ENCODE measurements at places on chromosomes 13 and 19.

DNA sequence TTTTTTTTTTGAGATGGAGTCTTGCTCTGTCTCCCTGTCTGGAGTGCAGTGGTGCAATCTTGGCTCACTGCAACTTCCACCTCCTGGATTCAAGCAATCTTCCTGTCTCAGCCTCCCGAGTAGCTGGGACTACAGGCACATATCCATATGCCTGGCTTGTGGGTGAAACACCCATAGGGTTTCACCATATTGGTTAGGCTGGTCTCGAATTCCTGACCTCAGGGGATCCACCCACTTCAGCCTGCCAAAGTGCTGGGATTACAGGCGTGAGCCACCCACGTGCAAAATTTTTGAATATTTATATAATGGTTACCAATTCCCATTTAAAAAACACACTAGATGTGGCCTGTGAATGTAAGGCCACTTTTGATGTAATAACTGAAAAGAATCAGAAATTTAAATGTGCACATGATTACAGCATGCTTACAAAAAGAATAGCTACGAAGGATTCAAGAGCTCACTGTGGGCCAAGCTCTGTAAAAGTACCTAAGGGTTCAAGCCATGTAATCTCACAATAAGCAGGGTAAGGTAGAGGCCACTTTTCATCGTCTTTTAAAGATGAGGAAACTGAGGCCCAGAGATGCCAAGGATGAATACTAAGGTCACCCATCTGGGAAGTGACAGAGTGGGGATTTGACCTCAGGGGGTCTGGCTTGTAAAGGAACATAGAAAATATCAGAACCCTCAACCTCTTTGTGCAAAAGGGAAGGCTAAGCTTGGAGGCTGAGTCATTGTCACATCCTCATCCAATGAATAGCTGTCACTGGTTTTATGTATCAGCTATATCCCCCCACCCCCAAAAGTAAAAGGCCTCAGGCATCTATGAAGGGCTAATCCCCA, 17.8 kb downstream of the TNFSF14 start:
- DNase-seq = no peak

DNA sequence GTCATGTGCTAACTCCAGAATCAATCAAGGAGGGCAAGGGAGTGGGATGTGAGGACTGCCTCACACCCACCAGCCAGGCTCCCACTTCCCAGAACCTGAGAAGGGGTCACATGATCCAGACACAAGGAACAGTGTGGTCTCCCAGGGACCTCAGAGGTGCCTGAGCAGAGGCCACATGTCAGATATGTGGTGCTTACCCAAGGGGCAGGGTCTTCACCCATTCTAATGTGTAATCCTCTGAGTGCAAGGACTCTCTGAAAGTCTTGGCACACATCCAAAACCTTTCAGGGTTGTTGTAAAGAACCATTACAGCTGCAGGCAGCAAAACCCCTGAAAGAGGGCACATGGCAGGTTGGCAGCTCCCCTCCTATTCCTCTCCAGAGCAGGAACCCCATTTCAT, 656.6 kb downstream of the UQCRFS1 start:
- DNase-seq = no peak

DNA sequence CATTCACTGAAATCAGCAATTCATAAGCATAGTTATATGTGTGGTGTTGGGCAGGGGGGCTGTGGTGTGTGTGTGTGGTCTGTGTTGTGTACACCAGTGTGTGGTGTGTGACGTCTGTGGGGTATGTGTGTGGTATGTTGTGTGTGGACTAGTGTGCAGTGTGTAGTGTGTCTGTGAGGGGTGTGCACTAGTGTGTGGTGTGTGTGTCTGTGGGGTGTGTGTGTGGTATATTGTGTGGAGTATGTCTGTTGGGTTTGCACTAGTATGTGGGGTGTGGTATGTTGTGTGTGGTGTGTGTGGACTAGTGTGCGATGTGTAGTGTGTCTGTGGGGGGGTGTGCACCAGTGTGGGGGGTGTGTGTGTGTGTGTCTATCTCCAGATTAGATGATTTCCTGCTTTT, 7.2 kb upstream of the CDC16 start:
- no peak for DNase-seq

GRCh38 chr19:1113030-1113985, 9.5 kb downstream of the GPX4 start:
- peak; percentile 69 for DNase-seq

GRCh38 chr13:37914781-37915391, 45.3 kb upstream of the TRPC4 start:
- no peak for DNase-seq

- no peak for DNase-seq
Measured at GRCh38 chr19:6006896-6007295, 29.0 kb upstream of the RANBP3 start.

DNA sequence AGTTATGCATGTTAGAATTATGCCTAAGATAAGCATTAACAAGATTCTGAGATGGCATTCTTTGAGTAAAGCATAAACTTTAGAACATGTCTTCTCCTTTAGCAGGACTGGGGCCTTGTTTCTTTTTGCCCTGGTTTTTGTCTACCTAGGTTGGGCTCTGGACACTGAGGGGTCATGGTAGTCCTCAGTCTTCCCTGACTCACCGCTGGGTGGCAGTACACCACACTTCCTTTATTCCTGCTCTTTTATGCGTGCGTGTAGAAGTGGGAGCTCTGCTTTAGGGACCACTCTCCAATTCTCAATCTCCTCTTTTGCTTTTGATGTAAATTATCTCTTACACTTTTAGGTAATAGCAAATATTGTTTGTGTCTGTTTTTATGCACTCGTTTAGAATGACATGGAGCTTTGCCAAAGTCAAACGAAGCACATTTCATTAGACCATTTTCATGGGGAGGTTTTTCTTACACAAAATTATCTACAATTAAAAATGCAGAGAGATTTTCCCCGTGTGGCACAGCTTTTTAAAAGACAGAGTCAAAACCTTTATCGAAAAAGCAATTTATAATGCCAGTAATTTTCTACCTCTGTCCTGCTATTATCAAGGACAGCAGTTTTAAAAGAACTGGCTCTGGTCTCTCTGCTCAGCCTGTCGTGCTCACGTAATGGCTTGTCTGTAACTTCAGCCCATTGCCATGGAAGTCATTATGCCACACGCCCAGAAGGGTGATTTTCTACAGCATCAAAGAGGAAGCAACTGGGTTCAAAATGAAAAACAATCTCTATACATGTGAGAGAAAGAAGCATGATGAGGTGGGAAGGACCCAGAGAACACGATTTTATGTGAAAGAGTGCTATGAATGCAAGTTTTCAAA, 413.9 kb downstream of the COG6 start:
- DNase-seq = peak; percentile 53

DNA sequence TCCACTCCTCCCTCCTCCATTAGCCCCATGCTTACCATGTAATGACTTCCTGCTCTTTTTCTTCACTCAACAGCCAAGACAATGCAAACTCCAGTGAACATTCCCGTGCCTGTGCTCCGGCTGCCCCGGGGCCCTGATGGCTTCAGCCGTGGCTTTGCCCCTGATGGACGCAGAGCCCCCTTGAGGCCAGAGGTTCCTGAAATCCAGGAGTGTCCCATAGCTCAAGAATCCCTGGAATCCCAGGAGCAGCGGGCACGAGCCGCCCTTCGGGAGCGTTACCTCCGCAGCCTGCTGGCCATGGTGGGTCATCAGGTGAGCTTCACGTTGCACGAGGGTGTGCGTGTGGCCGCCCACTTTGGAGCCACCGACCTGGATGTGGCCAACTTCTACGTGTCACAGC, 2.9 kb upstream of the PPP1R37 start:
- DNase-seq = no peak

DNA sequence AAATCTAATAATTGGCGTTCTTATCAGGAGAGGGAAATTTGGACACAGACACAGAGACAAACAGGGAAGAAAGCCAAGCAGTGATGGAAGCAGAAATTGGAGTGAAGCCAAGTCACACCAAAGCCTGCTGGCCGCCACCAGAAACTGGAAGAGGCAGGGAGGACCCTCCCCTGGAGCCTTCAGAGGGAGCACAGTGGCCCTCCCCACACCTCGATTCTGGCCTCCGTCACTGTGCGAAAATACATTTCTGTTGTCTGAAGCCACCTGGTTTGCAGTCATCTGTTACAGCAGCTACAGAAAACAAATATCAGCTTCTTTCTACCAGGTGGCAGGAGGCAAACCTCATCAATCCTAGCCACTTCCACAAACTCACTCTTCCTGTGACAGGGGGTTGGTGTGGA, 8.3 kb upstream of the TLE6 start:
- no peak for DNase-seq

- DNase-seq = no peak
Measured at GRCh38 chr19:56138069-56138468, 3.0 kb upstream of the ZNF444 start.

GRCh38 chr13:24995225-24995804, 100.6 kb upstream of the PABPC3 start:
- DNase-seq = peak; percentile 5

DNA sequence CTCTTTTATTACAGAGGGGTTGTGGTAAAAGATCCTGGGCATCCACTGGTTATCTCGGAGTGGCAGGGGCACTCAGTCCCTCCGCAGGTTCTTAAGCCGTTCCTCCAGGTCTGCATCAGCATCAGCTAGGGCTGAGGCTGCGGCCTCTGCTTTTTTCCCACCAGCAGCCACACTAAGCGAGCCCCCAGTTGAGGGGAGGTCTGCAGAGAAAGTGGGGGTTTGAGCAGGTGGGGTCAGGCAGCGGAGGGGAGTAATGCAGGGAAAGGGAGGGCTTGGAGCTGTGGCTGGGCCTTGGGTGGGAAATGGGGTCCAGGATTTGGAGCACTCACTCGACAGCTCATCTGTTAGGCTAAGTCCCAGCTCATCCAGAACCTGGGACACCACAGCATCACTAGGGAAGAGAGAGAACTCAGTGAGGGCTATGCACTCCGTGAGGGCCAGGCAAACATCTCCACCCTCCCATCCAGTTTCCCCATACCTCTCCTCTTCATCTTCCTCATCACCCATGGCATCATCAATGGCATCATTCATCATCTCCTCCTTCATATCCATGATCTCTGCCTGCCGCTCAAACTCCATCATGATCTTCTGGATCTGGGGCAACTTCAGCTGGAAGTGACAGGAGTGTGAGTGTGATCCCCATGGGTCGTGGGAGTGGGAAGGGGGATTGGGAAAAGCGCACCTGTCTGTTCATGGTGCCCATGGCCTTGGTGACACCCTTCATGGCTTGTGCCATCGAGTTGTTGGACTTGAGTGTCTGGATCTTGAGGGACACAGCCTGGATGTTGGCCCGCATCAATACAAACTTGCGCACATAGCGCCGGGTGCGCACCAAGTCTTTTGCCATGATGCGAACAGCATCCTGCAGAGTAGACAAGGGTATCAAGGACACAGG, 3.1 kb downstream of the CHMP2A start:
- no peak for DNase-seq

DNA sequence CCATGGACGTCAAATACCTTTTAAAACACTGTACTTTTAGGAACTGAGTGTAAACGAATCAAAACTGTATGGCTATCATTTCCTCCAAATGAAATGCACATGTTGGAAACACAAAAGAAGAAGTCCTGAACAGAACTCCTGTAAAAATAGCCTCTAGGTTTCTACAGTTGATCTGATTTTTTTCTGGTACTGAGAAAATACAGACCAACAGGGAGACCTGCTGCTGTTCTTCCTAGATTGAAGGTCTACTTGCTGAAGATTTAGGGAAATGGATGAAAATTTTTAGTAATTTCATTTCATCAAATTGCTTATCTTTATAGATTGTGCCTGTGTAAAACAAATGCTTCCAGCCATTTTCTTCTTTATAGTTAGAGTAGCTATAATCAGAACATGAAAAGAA, 520.4 kb downstream of the SLITRK6 start:
- DNase-seq = no peak

DNA sequence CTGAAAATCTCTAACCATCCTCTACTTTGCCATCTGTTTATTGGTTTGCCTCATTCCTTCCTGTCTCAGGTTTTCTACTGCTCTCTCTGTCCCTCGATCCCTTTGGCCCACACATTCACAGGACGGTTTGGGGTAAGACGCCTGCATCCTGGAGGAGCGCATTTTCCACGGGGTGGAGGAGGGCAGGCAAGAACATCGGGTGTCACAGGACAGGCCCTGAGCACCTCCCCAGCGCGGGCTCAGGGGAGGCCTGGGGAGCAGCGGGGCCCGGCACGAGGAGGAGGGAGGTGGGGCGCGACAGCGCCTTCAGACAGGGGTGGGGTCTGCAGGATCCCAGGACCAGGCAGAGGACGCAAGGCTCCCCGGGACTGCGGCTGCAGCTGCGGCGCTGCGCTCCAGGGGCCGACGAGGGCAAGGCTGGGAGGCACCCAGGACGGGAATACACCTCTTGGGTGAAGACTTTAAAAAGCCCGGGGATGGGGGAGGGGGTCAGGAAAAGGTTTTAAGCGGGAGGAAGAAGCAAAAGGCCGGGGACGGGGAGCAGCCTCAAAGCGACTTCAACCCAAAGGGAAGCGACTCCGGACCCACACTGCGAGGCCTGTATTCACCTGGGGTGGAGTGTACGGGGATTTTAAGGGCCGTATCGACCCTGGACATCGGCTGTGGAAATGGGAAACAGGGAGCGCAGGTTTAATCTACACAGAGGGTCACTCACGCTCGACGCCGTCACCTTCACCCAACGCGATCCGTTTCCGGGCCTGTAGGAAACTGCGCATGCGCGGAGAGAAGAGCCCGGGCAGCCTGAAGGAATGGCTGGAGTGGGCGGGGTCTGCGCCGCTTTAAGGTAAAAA, at the start of gene ZNF415:
TSS of gene ZNF415 (minus strand) at position 770 of the 851 bp plus-strand sequence. CDS start 10,234 bp downstream, outside the sequence.
- DNase-seq = peak; percentile 15

- no peak for DNase-seq
Measured at GRCh38 chr13:20221772-20222171, 10.3 kb downstream of the GJB6 start.

GRCh38 chr13:113106711-113107351, 1.2 kb downstream of the F7 start:
- no peak for DNase-seq

DNA sequence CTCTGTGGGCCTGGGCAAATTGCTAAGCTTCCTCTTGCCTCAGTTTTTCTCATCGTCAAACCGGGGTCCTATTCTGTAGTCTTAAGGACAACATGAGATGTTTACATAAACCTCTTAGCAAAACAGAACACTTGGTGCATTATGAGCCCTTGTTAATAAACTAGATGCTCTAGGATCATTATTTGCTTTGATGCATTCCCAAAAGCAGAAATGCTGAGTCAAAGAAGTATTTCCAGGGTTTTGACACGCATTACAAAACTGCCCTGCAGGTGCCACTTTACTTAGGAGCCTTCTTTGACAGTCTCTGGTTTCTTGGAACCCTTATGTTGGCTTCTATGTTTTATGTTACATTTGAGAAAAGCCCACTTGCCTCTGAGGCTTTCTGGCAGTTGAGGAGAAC, 12.1 kb downstream of the AKAP11 start:
- no peak for DNase-seq

Data from stimulated activated CD8-positive, alpha-beta memory T cell treated with anti-CD3 and anti-CD28 coated beads, Interleukin-2, amount 100 ng/mL, for 1 hour (primary cell).